ENCODE measurements at places on chromosomes 2 and 18.

- peak; percentile 77 for DNase-seq
Measured at GRCh38 chr18:55096263-55096951, 137.1 kb upstream of the CCDC68 start.

DNA sequence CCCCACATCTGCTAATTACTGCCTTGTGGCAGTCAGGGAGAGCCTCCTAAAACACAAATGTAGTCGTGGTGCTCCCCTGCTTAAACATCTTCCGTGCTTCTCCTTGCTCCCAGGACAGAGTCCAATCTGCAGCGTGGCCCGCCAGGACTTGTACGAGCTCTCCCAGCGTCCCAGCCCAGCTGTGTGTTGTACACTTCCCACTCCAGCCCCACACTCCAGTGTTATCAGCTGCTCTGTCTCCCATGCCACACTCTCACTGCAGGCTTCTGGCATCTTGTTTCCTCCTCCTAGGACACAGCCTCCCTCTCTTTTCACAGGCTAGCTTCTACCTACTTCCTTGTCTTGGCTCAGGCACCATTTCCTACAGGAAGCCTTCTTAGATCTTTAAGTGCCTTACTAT, 199.4 kb downstream of the ALPK2 start:
- DNase-seq = no peak

- no peak for DNase-seq
Measured at GRCh38 chr2:241050624-241051577, 51.2 kb downstream of the MTERF4 start.

- DNase-seq = no peak
Measured at GRCh38 chr2:216363221-216363620, 9.1 kb downstream of the MARCHF4 start.

GRCh38 chr18:44465381-44465841, 215.3 kb upstream of the SETBP1 start:
- peak; percentile 2 for DNase-seq

GRCh38 chr18:36179562-36180355, 7.5 kb upstream of the MOCOS start:
- peak; percentile 81 for DNase-seq

Measured in fibroblast of skin of abdomen (primary cell).